ENCODE measurements at places on chromosomes 11 and 22. TPM values are rescaled to one million over a fixed set of nuclear protein-coding genes. Genes with fewer than 3 reads are reported as not detected.

DNA sequence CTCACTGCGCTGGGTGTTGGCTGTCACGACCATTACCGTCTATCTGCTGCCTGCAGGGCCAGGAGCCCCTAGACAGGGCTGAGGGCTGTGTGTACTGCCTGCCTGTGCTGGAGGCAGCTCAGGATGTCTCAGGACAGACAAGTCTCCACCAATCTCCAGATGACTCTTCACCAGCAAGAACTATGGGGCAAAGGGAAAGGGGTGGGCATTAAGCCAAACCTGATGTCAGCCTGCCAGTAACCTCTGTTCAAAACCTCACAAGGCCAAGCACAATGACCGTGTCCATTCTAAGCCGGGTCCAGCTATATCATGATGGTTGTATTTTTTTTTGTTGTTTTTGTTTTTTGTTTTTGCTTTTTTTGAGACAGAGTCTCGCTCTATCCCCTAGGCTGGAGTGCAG is 31.6 kb downstream of the MAFF start:
- DNase-seq = peak; percentile 59

GRCh38 chr11:69915501-69916250 is 96.5 kb upstream of the FGF3 start:
- peak; percentile 89 for DNase-seq

GRCh38 chr11:66265531-66266377 is 2.7 kb upstream of the RAB1B start:
- peak; percentile 68 for DNase-seq

DNA sequence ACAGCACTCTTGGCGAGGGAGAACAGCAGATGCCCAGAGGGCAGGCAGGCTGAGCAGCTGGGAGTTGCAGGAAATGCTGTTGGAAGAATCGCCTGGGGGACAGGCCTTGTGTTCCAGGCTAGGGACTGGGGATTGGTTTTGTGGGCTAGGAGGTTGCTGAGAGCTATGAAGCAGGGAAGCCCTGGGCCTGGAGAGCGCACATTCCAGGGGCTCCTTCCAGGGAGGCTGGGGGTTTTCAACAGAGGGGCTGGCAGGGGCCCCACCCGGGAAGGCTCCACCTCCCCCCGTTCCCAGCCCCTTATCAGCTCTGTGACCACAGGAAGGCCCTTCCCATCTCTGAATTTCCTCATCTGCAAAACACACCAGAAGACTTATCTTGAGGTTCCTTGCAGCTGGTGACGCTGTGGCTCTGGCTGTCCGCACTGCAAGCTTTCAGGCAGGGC is 21.7 kb downstream of the WNT11 start:
- DNase-seq = no peak

GRCh38 chr11:125257190-125257579 is 92.6 kb downstream of the PKNOX2 start:
- no peak for DNase-seq

GRCh38 chr11:46554213-46555147 is 39.3 kb downstream of the AMBRA1 start:
- DNase-seq = no peak

- DNase-seq = no peak
These were observed 135.1 kb downstream of the FDX1 start for GRCh38 chr11:110564676-110565356.

GRCh38 chr11:47352556-47352955 is at the start of gene MYBPC3:
Gene MYBPC3, minus strand, starts transcription at chr11:47352702. Its CDS starts 55 bp downstream, at chr11:47352647.
- no peak for DNase-seq

DNA sequence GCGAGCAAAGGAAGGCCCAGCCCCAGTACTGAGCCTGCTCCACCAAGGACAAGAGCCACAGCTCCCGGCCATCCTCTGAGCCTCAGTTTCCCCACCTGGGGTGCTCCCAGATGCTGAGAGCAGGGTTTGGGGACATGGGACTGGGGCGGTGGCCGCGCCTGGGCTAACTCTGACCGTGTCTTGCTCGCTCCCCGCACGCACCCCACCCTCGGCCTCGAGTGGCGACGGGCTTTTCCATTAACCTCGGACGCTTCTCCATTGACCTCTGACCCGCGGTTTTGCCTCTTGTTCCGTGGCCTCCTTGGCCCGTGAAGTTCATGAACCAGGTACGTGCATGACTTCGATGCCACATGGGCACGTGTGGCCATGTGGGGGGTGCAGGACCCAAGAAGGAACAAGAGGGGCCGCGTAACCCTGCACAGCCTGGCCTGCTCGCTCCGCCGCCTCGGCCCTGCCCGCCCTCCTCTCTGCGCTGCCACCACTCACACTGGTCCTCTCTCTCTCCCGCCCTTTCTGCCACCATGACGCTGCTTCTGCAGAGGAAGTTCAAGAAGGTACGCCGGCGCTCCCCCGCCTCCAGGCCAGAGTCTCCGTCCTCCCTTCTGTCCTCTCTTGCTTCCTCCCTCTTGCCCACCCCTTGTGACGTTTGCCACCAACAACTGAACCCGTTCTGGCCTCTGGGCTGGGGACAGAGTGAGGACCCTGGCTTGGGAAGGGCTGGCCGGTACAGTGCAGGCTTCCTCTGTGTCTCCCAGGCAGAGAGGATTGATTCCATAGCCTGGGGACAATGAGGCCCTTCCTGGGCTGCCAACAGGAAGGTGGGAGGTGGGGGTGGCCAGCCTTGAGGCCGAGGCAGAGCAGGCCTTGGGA is 6.9 kb downstream of the TNNT3 start:
- DNase-seq = no peak

- no peak for DNase-seq
These were observed 1.0 kb upstream of the POLD4 start for GRCh38 chr11:67354075-67355022.

GRCh38 chr22:49015459-49015858 is 812.2 kb downstream of the BRD1 start:
- peak; percentile 67 for DNase-seq

- DNase-seq = no peak
These were observed 25.0 kb upstream of the OR56A1 start for GRCh38 chr11:6055569-6055968.

DNA sequence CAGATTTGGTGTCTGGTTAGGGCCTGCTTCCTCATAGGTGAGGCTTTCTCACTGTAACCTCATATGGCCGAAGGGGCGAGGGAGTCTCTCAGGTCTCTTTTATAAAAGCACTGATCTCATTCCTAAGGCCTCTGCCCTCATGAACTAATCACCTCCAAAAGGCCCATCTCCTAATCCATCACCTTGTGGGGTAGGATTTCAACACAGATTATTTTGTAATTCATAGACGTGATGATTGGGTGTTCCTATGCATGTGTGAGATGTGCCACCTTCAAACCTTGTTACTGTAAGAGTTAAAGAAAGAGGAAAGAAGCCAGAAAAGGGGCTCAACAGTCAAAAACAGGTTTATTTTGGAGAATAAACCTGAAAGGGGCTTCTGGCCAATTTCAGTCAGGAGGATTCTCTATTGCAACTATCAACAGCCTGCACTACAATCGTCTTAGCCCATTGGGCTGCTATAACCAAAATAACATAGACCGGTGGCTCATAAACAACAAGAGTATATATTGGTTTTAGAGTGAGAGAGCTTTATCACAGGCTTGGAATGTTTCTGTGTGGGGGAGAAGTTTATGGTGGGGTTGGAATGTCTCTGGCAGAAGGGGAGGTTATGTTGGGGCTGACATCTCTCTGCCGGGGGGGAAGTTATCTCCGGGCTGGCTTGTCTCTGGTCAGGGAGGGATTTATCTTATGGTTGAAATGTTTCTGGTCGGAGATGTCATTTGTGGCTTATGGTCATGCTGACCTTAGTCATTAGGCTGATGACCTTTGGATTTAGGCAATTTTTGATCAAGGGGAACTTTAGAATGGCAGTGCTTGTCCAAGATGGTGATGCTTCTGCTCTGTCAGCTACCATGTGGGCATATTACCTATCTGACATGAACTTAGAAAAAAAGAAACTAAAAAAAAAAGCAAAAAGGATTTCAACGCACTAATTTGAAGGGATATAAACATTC is 35.1 kb downstream of the CSF2RB start:
- DNase-seq = no peak

- DNase-seq = no peak
These were observed 27.1 kb downstream of the SDHD start for GRCh38 chr11:112113539-112114457.

DNA sequence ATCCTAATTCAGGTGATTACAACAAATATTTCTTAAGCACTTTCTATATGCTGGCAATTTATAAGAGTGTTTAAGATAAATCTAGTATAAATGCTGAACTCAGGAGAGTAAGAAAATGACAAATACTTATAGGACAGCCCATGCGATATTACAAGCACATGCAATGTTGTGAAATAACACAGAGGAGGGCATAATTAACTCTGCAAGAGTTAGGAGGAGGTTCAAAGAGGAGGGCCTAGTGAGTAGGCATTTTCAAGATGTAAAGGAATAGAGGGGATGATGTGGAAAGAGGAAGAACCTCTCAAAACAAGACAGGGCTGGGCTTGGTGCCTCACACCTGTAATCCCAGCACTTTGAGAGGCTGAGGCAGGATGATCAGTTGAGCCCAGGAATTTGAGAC is 37.1 kb upstream of the IL17RA start:
- no peak for DNase-seq

- no peak for DNase-seq
These were observed 43.3 kb downstream of the MYEOV start for GRCh38 chr11:69337211-69337721.

DNA sequence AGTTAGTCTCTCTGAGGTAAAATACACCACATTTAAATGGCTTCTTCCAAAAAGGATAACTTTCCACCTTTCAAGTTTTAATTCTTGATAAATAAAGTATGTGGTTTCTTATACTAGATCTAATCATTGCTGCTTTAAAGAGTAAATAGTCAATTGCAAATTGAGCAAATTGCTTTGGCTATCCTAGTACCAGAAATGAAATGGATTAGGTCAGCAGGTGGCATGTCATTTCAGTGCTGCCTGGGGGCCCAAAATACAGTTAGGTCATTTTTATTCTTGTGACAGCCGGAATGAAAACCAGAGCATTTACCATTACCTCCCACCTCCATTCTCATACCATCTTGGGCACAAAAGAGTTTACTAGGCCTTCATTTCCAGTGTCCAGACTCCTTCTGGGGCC is 70.2 kb downstream of the PHF21A start:
- DNase-seq = no peak

DNA sequence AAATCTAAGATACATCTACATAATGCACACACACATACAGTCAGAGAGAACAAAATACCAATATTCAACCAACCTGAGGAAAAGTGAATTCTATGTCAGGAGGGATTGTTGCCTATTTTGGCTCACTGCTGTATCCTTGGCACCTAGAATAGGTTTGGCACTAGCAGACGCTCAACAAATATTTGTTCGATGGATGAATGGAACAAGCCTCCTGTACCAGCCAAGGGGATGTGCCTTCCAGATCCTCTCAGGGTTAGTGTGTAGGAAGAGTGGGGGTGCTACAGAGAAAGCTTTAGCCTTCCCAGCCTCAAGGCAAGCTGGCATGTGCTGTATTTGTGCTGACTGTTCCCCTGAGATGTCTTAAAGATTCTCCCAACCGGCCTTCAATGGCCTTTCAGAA is 23.3 kb upstream of the POU2AF1 start:
- no peak for DNase-seq

GRCh38 chr22:33922349-33922681 is 2.0 kb upstream of the LARGE1 start:
- DNase-seq = peak; percentile 72

- DNase-seq = no peak
These were observed 18.2 kb upstream of the OR6A2 start for GRCh38 chr11:6817694-6818093.

GRCh38 chr11:64356498-64357411 is 2.2 kb upstream of the RPS6KA4 start:
- DNase-seq = peak; percentile 65

GRCh38 chr11:92154611-92155010 is 70.0 kb upstream of the FAT3 start:
- DNase-seq = no peak

DNA sequence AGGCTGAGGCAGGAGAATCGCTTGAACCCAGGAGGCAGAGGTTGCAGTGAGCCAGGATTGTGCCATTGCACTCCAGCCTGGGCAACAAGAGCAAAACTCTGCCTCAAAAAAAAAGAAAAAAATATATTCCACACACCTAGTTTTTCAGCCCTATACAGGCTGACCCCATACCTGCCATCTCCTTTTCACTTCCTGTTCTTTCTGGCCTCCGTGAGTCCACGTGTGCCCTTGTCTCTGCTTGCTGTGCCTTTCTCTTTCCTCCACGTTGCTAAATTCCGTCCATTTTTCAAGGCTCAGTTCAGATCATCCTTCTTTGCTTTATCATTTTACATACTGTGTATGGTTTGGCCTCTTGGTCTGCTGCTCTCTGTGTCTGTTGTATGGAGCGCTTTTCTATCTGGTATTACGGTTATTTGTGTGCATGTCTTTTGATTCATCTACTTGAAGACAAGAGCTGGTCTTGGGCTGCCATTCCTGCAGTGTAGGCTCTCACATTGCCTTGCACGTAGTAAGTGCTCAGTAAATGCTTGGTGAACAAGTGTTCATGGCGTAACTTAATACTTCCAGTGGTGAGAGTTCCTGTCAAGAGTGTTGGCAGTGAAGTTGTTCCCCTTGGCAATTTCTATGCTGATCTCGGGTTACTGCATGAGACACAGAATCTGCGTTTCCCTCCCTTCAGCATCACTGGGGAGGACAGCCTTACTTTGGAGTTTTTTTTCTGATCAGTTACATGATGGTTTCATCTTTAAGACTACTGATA is 57.5 kb downstream of the PTPRJ start:
- DNase-seq = no peak

GRCh38 chr11:78251083-78251775 is 62.5 kb downstream of the USP35 start:
- no peak for DNase-seq

DNA sequence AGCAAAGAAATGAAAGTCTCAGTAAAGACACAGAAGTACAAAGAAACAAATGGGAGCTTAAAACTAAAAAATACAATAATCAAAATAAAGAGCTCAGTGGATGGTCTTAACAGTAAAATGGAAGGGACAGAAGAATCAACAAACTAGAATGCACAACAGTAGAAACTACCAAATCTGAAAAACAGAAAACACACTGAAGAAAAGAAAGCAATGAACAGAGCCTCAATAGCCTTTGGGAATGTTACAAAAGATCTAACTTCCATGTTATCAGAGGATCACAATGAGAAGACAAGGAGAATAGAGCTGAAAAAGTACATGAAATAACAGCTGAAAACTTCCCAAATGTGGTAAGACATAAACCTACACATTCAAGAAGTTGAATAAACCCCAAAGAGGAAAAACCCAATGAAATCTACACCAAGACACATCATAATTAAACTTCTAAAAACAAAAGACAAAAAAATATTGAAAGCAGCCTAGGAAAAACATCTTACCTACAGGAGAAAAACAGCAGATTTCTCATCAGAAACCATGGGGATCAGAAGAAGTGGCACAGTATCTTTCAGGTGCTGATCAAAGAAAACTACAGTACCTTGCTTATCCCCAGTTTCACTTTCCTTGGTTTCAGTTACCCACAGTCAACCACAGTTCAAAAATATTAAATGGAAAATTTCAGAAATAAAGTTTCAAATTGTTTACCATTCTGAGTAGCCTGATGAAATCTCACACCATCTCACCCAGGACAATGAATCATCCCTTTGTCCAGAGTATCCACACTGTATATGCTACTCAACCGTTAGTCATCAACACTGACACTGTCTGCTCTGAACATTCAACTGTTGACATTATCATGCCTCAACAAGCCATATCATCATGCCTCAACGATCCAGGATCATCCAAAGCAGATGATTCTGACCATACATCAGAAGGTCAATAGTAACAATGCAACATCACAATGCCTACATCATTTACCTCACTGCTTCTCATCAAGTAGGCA is 22.2 kb downstream of the RRAS2 start:
- DNase-seq = no peak

The HTR3B gene
- not detected for total RNA-seq

The DUSP8 gene
- 3.3 TPM for total RNA-seq

The ACER3 gene
- total RNA-seq = 8.9 TPM

The RIBC2 gene
- total RNA-seq = 0.30 TPM

The MEN1 gene
- 34.5 TPM for total RNA-seq

The MMP11 gene
- 3.9 TPM for total RNA-seq

The AHNAK gene
- 1,475 TPM for total RNA-seq

The OR5P2 gene
- 1.8 TPM for total RNA-seq
